ENCODE measurements at places on chromosomes 16 and 17. TPM values are rescaled to one million over a fixed set of nuclear protein-coding genes. Genes with fewer than 3 reads are reported as not detected.

Gene GAS2L2
- total RNA-seq, result not detected

Gene PDIA2
- not detected for total RNA-seq

Gene ARL5C
- total RNA-seq, result not detected

Gene CTF1
- total RNA-seq, result 0.34 TPM

DNA sequence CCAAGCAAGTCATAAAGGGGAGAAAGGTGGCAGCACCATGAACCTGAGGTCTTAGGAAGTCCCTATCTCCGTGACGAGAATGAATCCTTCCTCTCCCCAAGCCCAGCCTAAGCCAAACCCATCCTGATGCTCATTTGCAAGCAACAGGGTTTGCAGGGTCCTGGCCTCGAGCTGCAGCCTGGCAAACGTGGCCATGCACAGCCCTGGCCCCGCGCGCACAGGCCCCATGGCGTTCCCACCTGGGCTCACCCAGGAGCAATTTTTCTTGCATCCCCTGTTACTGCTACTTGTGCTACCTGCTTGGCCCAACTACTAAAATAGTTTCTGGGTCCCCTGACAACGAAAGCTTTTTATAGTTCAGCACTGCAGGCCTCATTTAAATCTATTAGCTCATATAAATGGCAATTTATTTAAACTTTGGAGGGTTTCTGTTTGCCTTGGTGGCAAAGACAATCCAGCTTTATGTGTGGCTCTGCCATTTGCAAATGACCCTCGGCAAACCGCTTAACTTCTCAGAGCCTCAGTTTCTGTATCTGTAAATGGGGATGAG is 141.5 kb downstream of the C16orf78 start:
- no peak overlapping the region for H3K27ac ChIP-seq
- H3K27me3 ChIP-seq, result no peaks in the 10 kb centered on the region

GRCh38 chr17:78383725-78384471 is 5.4 kb downstream of the PGS1 start:
- H3K4me1 ChIP-seq, result peaks cover 88% of the 10 kb centered on the region
- no peaks in the 10 kb centered on the region for H3K27me3 ChIP-seq
- peaks cover 62% of the 10 kb centered on the region for H3K36me3 ChIP-seq
- peak; percentile 52 for DNase-seq
- peak overlapping the region; percentile 63 for H3K4me3 ChIP-seq

DNA sequence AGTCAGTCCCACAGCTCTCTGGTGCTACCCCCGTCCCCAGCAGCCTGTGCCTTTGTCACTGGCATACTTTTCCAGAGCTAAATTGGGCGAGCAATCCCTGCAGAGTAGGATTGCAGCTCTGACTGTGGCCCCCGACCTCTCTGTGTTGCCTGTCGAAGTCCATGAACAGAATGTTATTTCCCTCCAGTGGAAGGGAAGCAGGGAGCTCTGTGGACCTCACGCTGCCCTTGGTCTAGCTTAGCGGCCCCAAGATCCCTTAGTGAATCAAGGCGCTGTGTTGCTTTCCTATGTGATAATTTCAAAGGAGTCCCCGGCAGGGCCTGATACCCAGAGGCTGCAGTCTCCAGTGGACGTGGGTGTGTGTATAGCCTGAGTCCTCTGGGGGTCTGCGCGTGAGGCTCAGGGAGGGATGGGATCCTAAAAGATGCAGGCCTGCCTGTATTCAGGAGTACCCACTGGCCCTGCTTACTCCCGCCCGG is 15.5 kb upstream of the CD300A start:
- peaks cover 19% of the 10 kb centered on the region for H3K4me1 ChIP-seq
- no peaks in the 10 kb centered on the region for H3K36me3 ChIP-seq
- no peak for DNase-seq
- H3K4me3 ChIP-seq, result no peak overlapping the region

DNA sequence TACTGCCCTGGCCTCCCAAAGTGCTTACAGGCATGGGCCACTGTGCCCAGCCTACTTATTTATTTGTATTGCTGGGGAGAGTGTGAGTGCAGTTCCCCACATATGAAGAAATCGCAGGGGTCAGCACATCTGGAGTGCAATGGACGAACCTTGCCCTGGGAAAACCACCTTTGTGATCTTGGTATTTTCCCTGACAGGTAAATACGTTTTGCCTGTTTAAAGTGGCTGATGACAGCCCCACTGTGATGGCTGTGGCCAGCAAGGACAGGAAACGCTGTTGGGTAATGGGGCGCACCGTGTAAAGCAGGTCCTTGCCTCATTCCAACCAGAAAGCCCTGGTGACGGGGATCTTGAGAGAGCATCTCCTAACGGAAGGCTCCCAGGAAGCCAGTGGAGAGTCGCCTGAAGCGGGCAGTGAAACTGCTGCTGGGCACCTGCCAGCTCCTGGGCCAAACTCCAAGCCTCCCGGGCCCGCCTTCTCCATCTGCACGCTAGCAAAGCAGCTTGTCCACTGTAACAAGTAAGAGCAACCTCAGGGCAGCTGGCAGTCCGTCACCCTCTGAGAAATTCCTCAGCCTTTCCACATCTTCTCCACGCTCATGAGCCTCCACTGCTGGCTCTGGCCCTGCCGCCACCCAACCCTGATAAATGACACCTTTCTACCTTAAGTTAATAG is 17.5 kb downstream of the EMC8 start:
- no peak overlapping the region for H3K27ac ChIP-seq
- peaks cover 33% of the 10 kb centered on the region for H3K36me3 ChIP-seq
- no peak for DNase-seq
- H3K4me3 ChIP-seq, result no peak overlapping the region
- peaks cover 7% of the 10 kb centered on the region for H3K4me1 ChIP-seq

DNA sequence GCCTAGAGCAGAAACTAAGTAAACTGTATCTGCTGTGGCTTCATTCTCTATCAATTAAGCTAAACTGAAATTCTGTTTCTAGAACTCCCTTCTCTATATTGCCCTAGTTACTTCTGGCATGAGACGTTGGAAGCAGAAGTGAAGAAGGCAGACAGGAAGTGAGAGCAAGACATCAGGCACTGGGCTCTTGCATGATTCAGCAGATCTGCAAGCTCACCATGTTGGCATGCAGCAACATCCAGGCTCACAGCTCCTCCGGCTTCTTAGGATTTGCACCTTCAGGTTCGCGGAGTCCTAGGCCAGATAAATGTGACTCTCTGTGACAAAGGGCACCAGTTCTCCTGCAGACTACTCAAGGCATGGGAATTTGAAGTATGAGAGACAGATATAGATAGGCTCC is 148.3 kb downstream of the CDH8 start:
- H3K4me1 ChIP-seq, result no peaks in the 10 kb centered on the region
- H3K4me3 ChIP-seq, result no peak overlapping the region
- H3K27me3 ChIP-seq, result no peaks in the 10 kb centered on the region
- no peaks in the 10 kb centered on the region for H3K36me3 ChIP-seq
- H3K27ac ChIP-seq, result no peak overlapping the region
- DNase-seq, result no peak

GRCh38 chr17:28725660-28726225 is 290 bp downstream of the TLCD1 start:
- no peaks in the 10 kb centered on the region for H3K27me3 ChIP-seq
- peak overlapping the region; percentile 86 for H3K4me3 ChIP-seq
- no peak for DNase-seq
- H3K4me1 ChIP-seq, result peaks cover 72% of the 10 kb centered on the region

- no peak overlapping the region for H3K27ac ChIP-seq
- H3K36me3 ChIP-seq, result no peaks in the 10 kb centered on the region
- no peak overlapping the region for H3K4me3 ChIP-seq
- no peak for DNase-seq
- no peaks in the 10 kb centered on the region for H3K4me1 ChIP-seq
These were observed 97.2 kb upstream of the GSE1 start for GRCh38 chr16:85515830-85516397.

DNA sequence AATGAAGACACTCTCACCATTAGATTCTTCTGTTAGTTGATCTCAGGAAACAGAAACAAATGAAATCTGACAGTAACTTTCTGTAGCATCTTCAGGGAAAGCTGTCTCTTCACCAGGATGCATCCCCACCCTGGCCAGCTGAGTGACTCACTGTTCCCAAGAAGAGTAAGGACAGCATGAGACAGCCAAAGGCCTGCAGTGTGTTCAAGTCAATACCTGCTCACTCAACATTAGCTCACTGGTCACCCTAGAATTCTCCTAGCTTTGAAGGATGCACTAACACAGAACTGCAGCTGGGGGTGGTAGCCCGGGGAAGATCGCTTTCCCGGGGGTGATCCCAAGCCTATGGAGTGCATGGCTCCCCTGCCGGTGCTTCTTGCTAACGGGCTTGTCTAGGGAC is 28.2 kb upstream of the CLEC18B start:
- no peak overlapping the region for H3K27ac ChIP-seq
- no peaks in the 10 kb centered on the region for H3K27me3 ChIP-seq
- peaks cover 28% of the 10 kb centered on the region for H3K4me1 ChIP-seq
- H3K36me3 ChIP-seq, result peaks cover 47% of the 10 kb centered on the region
- H3K4me3 ChIP-seq, result no peak overlapping the region
- no peak for DNase-seq

- no peak for DNase-seq
- no peaks in the 10 kb centered on the region for H3K27me3 ChIP-seq
- no peak overlapping the region for H3K27ac ChIP-seq
- H3K36me3 ChIP-seq, result peaks cover 20% of the 10 kb centered on the region
- peaks cover 19% of the 10 kb centered on the region for H3K4me1 ChIP-seq
These were observed 15.1 kb downstream of the NOD2 start for GRCh38 chr16:50708373-50709060.

- H3K27ac ChIP-seq, result no peak overlapping the region
- no peak overlapping the region for H3K4me3 ChIP-seq
- H3K36me3 ChIP-seq, result peaks cover 4% of the 10 kb centered on the region
These were observed 13.4 kb downstream of the RPTOR start for GRCh38 chr17:80558046-80558445.

DNA sequence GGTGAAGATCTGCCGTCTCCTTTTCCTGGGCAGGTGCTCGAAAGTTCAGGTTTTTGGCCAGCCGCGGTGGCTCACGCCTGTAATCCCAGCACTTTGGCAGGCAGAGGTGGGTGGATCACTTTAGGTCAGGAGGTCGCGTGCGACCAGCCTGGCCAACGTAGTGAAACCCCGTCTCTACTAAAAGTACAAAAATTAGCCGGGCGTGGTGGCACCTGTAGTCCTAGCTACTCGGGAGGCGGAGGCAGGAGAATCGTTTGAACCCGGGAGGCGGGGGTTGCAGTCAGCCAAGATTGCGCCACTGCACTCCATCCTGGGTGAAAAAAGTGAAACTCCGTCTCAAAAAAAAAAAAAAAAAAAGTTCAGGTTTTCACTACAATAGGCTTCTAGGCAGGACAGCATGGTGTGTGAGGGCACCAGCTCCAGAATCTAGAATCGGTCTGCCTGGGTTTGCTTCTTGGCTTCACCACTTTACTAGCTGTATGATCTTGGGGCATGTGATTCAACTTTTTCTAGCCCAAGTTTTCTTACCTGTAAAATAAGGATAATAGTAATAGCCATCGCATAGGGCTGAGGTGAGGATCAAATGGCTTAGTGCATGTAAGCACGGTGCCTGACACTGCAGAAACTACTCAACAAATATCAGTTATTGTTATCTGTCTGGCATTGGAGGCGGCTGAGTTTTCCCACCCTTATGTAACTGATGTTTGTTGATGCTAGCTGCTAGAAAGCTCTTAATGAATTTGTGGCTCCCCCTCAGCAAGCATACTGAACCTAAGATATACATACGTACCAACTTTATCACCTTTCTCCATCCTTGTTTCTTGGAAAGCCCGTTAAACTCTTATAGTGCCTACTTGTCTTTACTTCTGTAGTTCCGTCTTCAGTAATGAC is 1.3 kb downstream of the PSMD12 start:
- H3K27ac ChIP-seq, result peak overlapping the region; percentile 90
- no peak for DNase-seq
- H3K36me3 ChIP-seq, result peaks cover 43% of the 10 kb centered on the region
- H3K4me3 ChIP-seq, result peak overlapping the region; percentile 89
